ENCODE measurements at places on chromosomes 16 and 17. TPM values are rescaled to one million over a fixed set of nuclear protein-coding genes. Genes with fewer than 3 reads are reported as not detected.

Gene ABCA9
- total RNA-seq = 100 TPM

Gene MT1G
- 5.3 TPM for total RNA-seq

Gene HS3ST3A1
- total RNA-seq = 0.36 TPM

- DNase-seq = no peak
- H3K36me3 ChIP-seq = no peaks in the 10 kb centered on the region
- H3K27ac ChIP-seq = no peak overlapping the region
Observed at GRCh38 chr16:11354407-11354732, 9.1 kb downstream of the RMI2 start.

GRCh38 chr17:795721-796120, 13.6 kb downstream of the MRM3 start:
- no peak overlapping the region for H3K4me3 ChIP-seq
- no peak overlapping the region for H3K27ac ChIP-seq
- no peaks in the 10 kb centered on the region for H3K4me1 ChIP-seq
- H3K27me3 ChIP-seq = no peaks in the 10 kb centered on the region

- no peak for DNase-seq
- H3K27ac ChIP-seq = no peak overlapping the region
- no peaks in the 10 kb centered on the region for H3K36me3 ChIP-seq
- H3K4me3 ChIP-seq = no peak overlapping the region
- H3K4me1 ChIP-seq = no peaks in the 10 kb centered on the region
Observed at GRCh38 chr16:73887911-73888310, 408.7 kb upstream of the PSMD7 start.

- DNase-seq = no peak
- no peak overlapping the region for H3K4me3 ChIP-seq
- no peaks in the 10 kb centered on the region for H3K27me3 ChIP-seq
Observed at GRCh38 chr17:32564325-32564724, 77.5 kb downstream of the CDK5R1 start.

- no peaks in the 10 kb centered on the region for H3K4me1 ChIP-seq
- no peak overlapping the region for H3K4me3 ChIP-seq
- no peaks in the 10 kb centered on the region for H3K36me3 ChIP-seq
- peak; percentile 82 for DNase-seq
- no peaks in the 10 kb centered on the region for H3K27me3 ChIP-seq
Observed at GRCh38 chr17:78497115-78497540, 80.1 kb downstream of the DNAH17 start.

- DNase-seq = no peak
- no peaks in the 10 kb centered on the region for H3K4me1 ChIP-seq
- H3K27ac ChIP-seq = no peak overlapping the region
- H3K27me3 ChIP-seq = no peaks in the 10 kb centered on the region
- H3K36me3 ChIP-seq = no peaks in the 10 kb centered on the region
Observed at GRCh38 chr16:84829168-84829965, 9.6 kb downstream of the CRISPLD2 start.

- no peaks in the 10 kb centered on the region for H3K36me3 ChIP-seq
- no peaks in the 10 kb centered on the region for H3K4me1 ChIP-seq
- no peak for DNase-seq
- H3K27ac ChIP-seq = no peak overlapping the region
- H3K4me3 ChIP-seq = no peak overlapping the region
Observed at GRCh38 chr17:72826602-72827001, 265.9 kb downstream of the SLC39A11 start.

All from aorta (tissue), 5 donors.